ENCODE measurements at places on chromosomes 3 and 15.

- DNase-seq, result no peak
These were observed 224.1 kb upstream of the IL12A start for GRCh38 chr3:159764490-159765029.

GRCh38 chr3:44280631-44281030 is 38.9 kb downstream of the TOPAZ1 start:
- DNase-seq, result no peak

GRCh38 chr15:66188464-66188863 is 65.1 kb downstream of the MEGF11 start:
- DNase-seq, result no peak

DNA sequence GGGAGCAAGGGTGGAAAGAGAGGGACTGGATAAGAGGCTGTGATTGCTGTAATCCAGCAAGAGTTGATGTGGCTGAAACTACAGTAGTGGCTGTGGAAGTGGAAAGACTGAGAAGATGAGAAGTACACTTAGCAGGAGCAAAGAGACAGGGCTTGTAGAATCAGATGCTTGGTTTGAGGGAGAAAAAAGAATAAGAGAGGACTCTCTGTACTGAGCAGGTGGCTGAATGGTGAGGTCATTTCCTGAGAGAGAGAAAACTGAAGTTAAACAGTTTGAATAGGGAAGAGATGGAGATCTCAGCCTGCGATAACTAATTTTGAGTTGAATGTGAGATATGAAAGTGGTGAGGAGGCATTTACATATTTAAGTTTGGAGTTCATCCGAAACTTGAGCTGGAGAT is 95.8 kb upstream of the SLC25A36 start:
- DNase-seq, result no peak

- no peak for DNase-seq
These were observed 15.0 kb upstream of the TBL1XR1 start for GRCh38 chr3:177212278-177212610.

DNA sequence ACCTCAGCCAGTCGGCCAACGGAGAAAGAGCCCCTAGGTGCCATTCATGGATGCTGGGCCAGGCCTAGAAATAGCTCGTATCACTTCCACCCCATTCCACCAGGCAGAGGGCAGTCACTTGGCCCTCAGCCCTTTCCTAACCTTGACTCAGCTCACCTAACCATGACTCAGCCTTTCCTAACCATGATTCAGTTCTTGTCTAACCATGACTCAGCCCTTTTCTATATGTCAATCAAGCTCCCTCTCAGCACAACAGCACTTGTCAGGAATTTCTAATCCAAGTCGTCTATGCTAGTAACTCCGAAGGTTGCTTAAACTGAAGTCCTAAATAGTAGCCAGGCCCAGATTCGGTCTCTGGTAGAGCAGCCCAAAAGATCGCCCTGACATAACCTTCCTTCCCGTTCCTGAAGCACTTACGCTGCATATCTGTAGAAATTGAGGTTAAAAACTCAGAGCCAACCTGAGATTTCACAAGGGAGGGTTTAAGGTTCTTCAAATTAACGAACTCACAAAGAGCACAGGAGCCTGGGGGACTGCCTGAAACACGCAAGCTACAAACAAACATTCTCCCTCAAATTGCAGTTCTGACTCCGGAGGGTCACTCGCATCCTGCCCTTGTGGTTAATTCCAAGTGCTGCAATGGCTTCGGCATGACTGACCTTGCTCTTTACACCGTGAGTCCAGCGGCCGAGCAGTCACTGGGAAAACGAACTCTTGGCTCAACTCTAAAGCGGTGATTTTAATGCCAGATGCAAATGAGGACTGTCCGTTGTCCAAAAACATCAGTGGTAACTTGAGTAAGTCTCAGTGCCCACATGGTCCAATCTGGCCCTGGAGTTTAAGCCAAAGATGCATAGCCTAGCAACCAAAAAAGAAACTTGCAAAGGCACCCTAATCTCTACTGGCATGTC is 99.9 kb downstream of the ADAMTS17 start:
- no peak for DNase-seq

DNA sequence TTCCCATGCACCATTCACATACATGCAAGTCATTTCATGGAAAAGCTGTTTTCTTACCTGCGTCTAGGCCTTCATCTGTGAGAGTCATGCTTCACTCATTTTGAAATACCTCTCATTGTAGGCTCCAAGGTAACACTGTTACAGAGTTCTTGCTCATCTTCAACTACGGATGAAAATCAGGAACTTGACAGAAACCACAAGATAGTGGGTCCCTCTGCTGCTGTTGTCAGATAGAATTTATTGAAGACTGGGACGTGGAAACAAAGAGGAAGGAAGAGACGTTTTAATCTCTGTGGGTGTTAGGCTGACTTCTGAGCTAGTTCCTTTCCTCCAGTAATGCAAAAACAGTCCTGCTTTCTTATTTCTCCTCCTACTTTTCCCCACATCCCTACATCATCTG is at the start of gene P2RY14:
P2RY14 (minus strand) TSS at position 313 of the 400 bp plus-strand sequence. CDS start 64,226 bp downstream, outside the sequence.
- no peak for DNase-seq

DNA sequence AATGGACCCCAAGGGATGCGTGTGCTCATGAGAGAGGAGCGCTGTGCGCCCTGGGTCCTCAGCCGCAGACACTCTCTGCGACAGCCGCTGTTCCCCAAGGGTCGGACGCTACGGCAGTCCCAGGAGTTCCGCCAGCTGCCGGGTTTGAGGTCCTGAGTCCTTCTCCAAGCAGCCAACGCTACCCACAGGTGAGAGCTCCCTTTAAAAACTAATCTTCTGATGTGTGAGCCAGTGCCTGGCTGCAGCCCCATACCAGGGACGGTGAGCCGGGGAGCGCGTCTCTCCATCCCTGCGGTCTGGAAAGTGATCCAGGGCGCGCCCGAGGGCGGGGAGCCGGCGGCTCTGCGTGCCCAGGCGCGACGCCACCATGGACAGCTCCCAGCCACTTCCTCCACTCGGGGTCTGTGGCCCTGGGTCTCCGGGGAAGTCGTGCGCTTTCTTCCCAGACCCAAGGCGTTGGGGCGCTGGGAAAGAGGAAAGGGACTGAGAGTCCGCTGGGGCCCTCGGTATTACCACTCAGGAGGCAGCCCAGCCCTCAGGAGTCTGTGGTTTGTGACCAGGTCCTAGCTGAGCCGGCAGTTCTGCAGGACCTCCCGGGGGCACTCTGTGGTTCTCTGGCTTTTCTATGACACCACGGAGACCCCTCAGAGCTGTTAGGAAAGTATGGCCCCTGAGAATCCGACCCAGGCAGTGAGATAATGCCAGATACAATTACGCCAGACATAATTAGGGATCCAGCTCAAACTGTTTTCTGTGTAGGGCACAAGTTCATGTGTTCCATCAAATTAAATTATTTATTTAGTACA is 1.4 kb downstream of the CEMIP start:
- no peak for DNase-seq

DNA sequence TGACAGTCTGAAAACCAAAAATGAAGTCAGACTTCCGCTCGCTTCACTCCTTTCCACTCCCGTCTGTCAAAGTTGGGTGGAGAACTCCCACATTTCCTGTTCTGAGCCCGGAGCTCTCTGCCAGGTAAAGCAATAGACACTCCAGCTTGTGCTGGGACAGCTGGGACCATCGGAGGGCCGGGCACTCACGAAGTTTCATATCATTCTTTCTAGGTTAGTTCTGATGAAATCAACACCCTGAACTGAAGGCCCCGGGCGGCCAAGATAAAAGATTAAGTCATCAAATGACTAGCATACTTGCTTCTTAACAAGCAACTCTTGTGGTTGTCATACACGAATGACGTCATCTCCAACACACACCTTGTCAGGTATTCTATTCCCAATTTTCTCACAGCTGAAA is 42.1 kb downstream of the MAGI1 start:
- no peak for DNase-seq

DNA sequence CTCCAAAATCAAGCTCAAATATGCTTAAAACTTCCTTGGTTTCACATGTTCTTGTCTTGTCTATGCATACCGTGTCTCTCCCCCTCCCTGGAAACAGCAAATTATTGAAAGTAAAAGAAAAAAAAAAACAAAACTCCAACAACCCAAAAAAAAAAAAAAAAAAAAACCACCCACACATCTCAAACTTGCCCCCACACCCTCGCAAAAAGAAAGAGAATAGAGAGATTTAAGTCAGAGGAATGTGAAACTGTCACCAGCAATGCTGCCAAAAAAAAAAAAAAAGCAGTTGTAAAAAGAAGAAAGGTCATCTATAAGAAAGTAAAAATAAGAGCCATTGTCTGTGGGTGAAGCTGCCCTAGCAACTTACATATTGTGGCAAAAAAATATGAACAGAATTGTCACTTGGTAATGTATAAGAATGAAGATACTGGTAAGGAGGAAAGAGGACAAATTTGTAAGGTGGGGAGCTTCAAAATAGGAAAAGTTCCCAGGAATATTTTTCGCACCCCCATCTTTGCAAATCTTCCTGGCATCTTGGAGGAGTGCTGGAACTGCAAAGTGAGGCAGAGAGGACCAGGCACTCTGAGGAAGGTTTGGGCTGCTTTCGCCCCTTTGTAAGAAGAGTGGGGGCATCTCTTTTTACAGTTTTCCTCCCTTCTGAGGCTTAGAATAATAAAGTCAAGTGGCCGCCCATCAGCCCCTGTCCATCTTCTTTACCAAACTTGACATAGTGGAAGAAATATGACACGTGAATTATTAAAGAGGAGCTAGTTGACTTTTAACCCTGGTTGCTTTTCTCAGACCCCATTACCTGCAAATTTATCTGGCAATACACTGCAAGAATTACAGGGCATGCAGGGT is 81.8 kb downstream of the NR2F2 start:
- DNase-seq, result no peak

DNA sequence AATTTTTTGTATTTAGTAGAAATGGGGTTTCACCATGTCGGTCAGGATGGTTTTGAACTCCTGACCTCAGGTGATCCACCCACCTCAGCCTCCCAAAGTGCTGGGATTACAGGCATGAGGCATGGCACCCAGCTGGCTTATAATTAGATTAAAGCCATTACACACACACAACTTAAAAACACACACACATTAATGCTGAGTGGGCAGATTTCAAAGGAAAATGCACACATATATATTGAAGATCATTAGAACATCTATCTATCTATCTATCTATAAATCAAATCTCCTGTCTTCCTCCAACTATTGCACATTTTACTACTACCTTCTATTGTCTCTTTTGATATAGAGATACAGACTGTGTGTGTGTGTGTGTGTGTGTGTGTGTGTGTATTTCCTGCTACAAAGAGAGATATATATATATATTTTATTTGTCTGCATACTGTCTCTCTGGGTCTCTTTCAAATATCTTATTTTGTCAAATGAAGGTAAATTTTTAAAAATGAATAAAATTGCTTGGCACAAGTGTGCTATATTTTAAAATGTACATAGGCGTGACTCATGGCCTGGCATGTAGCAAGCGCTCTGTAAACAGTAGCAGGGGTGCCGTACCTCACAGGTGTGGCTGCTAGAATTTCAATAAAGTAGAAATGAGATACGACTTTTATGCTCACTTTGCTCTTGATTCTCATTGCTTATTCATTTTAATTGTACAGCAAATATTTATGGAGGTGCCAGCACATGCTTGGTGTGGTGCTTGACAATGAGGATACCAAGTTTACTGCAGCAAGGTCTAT is 655.8 kb downstream of the AGBL1 start:
- DNase-seq, result no peak

DNA sequence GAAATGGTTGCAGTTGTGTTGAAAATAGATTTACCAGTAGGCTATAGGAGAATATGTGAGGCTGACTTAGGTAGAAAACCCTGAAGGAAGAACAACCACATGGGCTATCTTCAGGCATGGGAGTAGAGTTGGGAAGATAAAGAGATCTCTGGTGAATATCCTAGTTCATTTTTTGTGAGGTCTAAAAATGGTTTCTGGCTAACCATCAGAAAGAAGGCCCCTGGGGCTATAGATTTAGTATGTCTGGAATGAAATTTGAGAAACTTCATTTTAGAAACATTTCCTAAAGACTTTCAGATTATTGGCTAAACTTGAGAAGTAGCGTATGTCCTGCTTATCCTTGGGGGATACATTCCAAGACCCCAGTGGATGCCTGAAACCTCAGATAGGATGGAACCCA is 148.2 kb downstream of the NAALADL2 start:
- no peak for DNase-seq

DNA sequence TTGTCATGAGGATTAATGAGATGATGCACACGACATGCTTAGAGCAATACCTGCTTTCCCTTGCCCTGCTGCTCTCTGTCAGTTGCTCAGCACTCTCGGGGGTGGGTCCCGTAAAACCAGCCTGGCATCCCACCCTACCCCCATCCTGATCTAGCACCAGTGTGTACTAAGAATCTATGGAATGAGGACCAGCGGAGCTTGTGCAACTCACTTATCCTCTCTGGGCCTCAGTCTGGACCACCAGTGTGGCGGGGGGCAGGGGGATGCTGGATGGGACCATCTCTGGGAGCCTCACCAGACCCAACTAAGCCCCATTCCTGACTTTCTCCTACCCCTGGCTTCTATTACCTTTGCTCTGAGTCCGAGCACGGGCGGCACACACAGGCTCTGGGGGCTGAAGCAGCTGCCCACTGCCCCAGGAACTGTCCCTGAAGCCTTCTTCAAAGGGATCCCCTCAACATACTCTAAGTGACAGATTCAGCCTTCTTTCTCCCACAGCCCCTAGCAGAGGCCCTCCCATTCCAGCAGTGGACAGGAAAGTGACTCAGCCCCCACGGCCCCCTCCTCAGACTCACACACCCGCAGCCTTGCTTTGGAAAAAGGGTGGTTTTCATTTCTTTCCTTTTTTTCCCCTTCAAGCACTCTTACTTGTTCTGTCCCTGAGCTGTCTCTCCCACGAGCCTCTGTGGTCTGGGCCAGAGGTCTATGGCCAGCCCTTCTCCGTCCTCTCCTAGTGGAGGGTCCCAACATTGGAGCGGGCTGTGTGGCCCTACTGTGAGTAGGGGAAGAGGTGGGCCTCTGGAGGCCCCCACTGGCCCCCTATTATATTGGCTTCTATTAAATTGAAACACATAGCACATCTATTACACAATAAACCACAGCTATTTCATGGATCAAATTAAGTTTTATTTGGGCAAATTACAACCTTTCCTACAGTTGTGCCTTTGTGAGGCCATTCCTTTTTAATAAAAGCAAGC is 100.3 kb downstream of the SMAD6 start:
- DNase-seq, result no peak

GRCh38 chr15:67508407-67508806 is 12.5 kb upstream of the C15orf61 start:
- no peak for DNase-seq

DNA sequence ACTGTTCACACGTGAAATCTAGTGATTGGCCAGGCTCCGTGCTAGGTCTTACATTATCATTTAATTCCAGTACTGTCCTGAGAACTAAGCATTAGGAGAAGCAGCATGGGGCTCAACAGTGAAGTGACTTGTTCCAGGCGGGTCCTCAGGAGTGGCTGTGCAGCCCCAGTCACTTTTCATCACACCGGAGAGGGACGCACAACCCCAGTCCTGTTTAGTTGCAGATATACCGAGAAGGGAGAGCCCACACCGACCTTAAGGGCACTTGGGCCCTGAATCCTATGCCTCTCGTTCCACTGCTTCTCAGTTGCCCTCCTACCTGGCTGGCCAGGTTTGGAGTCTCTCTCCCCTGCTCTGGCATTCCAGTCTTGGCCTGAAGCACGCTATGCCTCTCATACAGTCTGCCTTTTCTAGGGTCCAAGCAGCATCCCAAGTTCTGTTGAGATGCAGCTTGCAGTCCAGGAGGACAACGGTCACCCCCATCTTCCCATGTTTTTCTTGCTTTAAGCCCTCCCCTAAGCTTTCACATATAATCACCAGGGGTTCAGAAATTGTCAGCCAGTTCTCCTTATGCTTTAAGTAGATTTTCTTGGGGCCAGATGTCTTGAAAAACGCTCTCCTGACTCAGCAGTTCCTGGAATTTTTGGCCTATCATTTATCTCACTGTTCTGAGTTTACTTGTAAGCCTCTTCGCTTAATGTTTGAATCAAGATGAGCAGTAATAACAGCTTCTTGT is 10.1 kb downstream of the FAM131A start:
- DNase-seq, result no peak

Data from stimulated activated CD4-positive, alpha-beta T cell treated with anti-CD3 and anti-CD28 coated beads, Interleukin-1b, Interleukin-23, amount 100 ng/mL, for 48 hours (primary cell).